AG08396 (cell line): ENCODE measurements at places on chromosomes 7 and 10.

DNA sequence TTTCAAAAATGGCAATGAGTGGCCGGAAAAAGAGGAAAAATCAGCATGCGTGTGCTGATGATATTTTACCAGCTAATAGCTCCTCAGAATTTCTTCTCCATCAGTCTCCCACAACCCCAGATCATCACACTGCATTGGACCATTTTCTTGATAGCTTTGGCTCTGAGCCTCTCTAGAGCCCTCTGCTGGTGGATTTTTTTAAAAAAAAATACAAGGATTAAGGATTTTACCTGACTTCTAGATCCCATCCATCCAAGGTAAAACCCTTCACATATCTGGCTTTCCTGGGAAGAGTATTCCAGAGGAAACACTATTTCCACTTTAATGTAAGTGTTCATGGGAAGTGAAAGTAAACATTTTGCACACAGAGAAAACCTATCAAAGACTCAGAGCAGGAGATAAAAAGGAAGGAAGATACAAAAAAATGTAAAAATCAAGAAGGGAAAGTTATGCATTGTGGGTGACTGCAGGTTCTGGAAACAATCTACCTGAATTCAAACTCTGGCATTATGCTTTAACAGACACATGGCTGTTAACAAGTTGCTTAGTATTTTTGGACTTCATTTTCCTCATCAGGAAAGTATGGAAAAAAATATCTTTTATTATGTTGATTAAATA, 380.9 kb downstream of the LRRTM3 start:
- DNase-seq = peak; percentile 3

DNA sequence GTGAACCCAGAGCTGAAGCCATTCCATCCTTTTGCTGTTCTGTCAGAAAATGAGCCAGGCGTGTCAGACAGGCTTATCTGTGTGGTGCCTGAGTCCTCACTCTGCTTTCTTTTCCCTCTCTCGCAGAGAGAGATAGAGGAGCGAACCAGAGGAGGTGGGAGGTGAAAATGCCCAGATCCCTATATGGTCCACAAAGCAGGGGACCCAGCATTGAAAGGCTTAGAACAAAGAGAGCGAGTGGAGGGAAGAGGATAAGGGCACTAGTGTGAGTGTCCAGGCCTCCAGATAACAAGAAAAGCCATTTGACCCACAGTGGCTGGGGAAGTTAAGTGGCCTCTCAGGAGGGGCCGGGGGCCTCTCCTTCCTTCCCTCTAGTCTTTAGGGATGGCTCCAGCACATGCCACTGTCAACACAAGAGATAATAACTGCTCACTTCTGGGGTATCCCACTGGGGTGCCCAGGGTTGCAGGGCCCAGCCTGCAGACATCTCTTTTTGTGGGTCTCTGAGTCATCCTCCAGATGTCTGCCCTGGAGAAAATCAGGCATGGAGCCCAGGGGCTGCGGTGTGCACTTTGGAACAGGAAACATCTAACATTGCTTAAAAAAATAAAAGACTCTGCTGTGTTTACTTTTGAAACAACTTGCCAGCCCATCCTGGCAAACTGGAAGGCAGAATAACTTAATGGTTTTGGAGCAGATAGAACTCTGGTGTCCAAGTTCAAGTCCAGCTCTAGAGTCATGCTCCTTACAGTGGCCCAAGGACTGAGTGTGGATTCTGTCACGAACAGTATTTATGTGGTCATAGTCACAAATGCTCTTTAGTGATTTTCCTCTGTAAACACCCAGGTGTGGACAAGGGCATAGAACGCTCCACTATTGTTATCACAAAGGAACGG, 189.5 kb downstream of the CXCL12 start:
- DNase-seq = peak; percentile 85

DNA sequence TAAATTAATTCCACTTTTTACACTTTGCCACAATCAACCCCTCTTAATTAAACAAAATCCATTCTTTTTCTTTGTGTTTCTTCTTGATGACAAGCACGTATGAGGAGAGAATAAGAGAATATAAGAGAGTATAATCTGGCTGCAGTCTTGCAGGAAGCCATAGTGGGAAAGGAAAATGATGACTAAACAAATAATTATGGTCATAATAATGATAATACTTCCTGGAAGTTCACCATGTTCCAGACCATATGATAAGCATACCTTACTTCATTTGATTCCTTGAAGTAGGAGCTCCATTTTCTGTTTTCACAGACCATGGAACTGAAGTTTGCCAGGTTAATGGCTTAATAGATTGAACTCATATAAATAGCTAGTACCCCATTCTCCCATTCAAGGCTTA, 237.8 kb downstream of the SEMA3D start:
- no peak for DNase-seq

GRCh38 chr7:119733127-119733879, 539.7 kb upstream of the KCND2 start:
- no peak for DNase-seq

- no peak for DNase-seq
These were observed 715.9 kb upstream of the LRRN3 start for GRCh38 chr7:110375068-110375467.

GRCh38 chr7:19620470-19620869, 88.4 kb downstream of the POLR1F start:
- no peak for DNase-seq

GRCh38 chr10:42952349-42952748, 124.5 kb upstream of the RET start:
- no peak for DNase-seq

- no peak for DNase-seq
These were observed 220.3 kb downstream of the STK31 start for GRCh38 chr7:23930312-23930711.

- no peak for DNase-seq
These were observed 945 bp downstream of the ADD3 start for GRCh38 chr10:110008518-110009339.
